Activated naive CD4-positive, alpha-beta T cell treated with anti-CD3 and anti-CD28 coated beads for 36 hours (primary cell): ENCODE measurements at places on chromosomes 4 and X. TPM values are rescaled to one million over a fixed set of nuclear protein-coding genes. Genes with fewer than 3 reads are reported as not detected.

GRCh38 chr4:174461466-174462106 is 60.7 kb downstream of the HPGD start:
- H3K4me3 ChIP-seq = no peak overlapping the region
- H3K27ac ChIP-seq = no peak overlapping the region
- no peaks in the 10 kb centered on the region for H3K27me3 ChIP-seq
- DNase-seq = no peak
- no peaks in the 10 kb centered on the region for H3K4me1 ChIP-seq
- H3K36me3 ChIP-seq = no peaks in the 10 kb centered on the region

DNA sequence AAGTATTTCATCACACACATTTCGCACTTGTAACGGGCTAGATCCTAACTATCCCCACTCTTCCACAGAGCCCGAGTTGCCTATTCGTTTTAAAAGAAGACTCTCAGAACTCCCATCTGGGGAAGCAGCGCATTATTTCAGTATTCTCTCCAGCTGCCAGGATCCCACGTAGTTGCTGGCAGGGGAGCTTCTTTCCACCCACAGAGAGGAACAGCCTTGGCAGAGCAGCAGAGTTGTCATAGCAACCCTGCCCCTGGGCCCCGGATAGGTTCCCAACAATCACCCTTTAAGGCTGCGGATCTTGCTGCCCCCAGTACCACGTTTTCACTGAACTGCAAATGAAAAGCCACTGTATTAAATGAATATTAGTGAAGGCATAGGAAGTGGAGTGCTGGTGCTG is 106.7 kb downstream of the GPM6A start:
- no peaks in the 10 kb centered on the region for H3K36me3 ChIP-seq
- no peaks in the 10 kb centered on the region for H3K4me1 ChIP-seq
- H3K27ac ChIP-seq = no peak overlapping the region
- DNase-seq = no peak
- no peaks in the 10 kb centered on the region for H3K27me3 ChIP-seq

Gene TSR2
- total RNA-seq = 24.4 TPM

Gene TACC3
- total RNA-seq = 264 TPM

Gene TNIP2
- total RNA-seq = 54.2 TPM
